ENCODE measurements at places on chromosomes 11 and 22. TPM values are rescaled to one million over a fixed set of nuclear protein-coding genes. Genes with fewer than 3 reads are reported as not detected.

DNA sequence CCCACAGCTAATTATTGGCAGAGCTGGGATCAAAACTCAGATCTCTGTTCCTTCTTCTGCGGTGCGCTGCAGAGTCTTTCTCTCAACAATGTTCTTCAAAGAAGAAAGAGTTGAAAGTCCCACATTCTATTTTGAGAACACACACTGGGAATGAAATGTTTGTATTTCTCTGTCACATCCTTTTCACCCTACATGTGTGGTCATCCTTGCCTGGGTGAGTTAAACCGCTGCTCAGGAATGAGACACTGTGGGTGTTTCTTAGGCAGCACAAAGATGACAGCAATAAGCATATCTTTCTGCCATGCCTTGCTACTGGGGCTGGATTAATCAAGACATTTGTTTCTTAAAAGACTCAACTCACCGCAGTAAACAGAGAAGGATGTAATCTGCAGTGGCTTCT is 222.6 kb downstream of the LARGE1 start:
- no peak for DNase-seq

DNA sequence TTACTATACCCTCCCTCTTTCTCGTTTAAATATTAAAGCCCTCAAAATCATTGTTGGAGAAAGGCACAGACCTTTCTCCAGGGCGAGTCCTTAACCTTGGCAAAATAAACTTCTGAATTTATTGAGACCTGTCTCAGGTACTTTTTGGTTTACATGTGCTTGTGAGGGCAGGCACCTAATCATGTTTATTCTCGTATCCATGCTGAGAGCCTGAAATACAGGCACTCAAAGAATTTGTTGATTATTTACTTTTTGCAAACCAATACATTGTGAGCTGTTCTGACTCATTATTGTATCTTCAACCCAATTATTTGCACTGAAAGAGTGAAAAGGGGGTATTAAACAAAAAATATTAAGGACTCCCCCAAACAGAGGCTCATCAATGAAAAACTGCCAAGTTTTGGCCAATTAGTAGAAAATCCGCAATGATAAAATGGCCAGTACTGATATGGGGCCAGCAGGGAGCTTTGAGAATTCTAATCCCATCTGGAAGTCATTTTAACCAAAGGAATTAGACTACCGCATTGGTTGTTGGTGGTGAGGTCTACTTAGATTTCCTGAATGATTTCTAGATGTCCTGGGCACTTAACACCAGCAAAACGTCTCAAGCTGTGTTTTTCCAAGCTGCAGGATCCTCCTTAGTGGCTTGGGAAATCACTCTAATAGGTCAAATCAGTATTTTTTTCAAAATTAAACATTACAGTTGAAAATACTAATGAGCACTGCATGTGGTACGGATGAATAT is 157.3 kb downstream of the SWAP70 start:
- no peak for DNase-seq

The FAM227A gene
- 0.10 TPM for total RNA-seq

DNA sequence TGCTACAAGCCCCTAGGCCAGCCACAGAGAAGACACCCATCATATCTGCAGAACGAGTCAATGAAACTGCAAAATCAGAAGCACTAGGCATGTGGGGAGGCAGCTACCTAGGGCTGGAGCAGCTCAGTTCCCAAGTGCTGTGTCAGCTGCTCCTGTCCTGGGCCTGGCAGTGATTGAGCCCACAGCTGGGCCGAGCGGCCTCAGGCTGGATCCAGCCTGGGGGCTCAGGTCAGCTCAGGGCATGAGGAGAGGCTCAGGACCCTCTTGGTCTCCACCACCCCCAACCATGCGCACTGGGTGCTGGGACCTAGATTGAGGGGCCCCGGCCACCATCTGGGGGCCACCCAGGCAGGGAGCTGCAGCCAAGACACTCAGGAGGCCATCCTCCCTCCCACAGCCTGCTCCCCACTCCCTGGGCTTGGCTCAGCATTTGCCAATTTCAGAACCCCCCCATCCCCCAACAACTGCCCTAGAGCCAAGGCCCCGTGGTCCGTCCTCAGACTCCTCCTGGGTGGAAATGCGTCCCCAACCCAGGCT is 2.4 kb upstream of the TNNT3 start:
- DNase-seq: no peak

- no peak for DNase-seq
These were observed 44.0 kb downstream of the GRAMD1B start for GRCh38 chr11:123473941-123474677.

- DNase-seq: no peak
These were observed 3.7 kb downstream of the SMIM35 start for GRCh38 chr11:118082880-118083552.

The RNF214 gene
- 23.1 TPM for total RNA-seq

- DNase-seq: peak; percentile 30
These were observed at the start of gene LDLRAD3 for GRCh38 chr11:35943713-35944502. TSS of gene LDLRAD3 (plus strand) at chr11:35944062. CDS start at chr11:35944099, 37 bp downstream.

The TUBA8 gene
- 0.88 TPM for total RNA-seq

The PCNX3 gene
- total RNA-seq: 39.8 TPM

The FIBIN gene
- not detected for total RNA-seq

DNA sequence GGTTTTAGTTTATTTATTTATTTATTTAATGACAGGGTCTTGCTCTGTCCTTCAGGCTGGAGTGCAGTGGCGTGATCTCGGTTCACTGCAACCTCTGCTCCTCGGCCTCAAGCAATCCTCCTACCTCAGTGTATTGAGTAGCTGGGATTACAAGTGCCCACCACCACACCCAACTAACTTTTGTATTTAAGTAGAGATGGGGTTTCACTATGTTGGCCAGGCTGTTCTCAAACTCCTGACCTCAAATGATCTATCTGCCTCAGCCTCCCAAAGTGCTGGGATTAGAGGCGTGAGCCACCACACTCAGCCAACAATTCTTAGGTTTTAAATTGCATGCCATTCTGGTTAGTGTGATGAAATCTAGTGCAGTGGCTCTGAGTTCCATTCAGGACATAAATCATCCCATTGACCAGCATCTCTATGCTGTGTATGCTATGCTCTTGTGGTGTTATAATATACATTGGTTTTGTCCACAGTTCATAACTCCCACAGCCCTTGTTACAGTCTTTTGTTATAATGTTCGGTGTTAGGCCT is 28.5 kb downstream of the ZNF280B start:
- no peak for DNase-seq

The RIC8A gene
- 103 TPM for total RNA-seq

DNA sequence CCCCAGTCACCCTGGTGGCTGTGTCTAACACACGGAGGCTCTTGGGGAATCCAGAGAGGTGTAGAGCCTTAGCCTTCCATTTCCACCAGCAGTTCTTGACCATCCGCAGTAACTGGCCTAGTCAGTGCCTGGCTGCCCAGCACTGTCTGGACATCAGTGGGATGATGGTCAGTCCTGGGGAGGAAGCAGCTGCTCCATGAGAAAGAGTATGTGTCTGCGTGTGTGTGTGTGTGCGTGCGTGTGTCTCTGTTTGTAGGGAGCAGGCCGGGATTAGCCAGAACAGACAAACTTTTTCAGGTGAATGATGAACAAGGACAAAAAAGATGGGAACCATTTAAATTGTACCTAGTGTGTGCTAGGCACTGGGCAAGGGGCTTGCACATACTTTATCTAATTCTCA is 109.3 kb upstream of the SYT13 start:
- no peak for DNase-seq

- no peak for DNase-seq
These were observed 121.7 kb upstream of the CHORDC1 start for GRCh38 chr11:90344546-90344945.

DNA sequence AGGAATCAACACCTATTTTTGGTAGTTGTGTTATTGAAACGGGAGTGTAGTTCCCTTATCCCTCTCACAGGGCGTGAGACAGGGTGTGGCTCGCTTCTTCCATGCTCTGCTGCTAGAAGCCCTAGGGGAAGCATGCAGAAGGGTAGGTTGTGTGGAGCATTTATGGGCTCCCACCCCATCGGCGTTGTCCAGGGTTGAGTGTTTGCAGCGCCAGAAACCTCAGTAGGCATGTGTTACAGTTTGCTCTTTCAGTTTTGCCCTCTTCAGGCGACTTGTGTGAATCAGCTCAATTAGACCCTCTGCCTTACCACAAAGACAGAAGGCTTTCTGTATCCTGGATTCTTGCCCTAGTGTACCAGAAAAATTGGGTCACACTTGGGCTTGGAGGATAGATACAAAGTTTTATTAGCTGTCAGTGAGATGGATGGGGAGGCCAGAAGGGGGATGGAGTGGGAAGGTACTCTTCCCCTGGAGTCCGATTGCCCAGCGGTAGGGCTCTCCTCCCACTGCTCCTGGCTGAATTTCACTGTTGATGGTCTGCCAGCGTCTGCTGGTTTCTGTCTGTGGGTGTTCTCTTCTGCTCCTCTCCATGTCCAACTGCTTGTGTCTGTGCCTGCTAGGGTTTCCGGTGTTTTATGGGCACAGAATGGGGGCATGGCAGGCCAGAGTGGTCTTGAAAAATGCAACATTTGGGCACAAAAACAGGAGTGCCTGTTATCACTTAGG is 358.3 kb upstream of the CTSC start:
- DNase-seq: no peak

GRCh38 chr11:60781286-60781980 is 3.7 kb upstream of the MS4A10 start:
- DNase-seq: no peak

- DNase-seq: no peak
These were observed 128.9 kb downstream of the CCDC34 start for GRCh38 chr11:27234043-27234668.

- DNase-seq: no peak
These were observed 412.4 kb upstream of the CADM1 start for GRCh38 chr11:115916608-115917007.

- DNase-seq: no peak
These were observed 559 bp downstream of the RANBP1 start for GRCh38 chr22:20116376-20116950.

The OVOL1 gene
- not detected for total RNA-seq

DNA sequence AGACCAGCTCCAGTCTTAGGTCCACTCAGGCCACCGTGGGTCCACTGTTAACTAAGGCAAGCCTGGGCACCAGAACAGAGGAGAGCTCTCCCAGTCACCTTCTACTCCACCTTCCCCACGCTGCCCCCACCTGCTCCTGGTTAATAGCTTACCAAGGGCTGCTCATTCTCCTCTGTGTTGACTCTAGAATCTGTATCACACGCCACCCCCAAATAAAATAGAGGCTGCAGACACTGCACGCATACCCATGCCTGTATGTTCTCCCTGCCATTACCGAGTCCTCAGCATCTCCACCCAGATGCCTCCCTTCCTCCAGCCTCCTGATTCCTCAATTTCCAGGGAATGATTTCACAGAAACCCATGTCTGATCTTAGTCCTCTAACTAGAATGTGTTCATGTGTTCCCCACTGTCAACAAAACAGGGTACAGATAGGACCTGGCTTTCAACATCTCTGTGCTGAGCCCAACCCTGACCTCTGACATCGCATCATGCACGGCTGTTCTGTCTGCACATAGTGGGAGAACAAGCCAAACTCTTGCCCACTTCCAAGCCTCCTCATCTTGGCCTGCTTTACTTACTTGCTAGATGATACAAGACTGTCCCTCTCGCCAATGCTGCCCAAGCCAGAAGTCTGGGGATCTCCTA is 49.8 kb downstream of the SMCO4 start:
- no peak for DNase-seq

DNA sequence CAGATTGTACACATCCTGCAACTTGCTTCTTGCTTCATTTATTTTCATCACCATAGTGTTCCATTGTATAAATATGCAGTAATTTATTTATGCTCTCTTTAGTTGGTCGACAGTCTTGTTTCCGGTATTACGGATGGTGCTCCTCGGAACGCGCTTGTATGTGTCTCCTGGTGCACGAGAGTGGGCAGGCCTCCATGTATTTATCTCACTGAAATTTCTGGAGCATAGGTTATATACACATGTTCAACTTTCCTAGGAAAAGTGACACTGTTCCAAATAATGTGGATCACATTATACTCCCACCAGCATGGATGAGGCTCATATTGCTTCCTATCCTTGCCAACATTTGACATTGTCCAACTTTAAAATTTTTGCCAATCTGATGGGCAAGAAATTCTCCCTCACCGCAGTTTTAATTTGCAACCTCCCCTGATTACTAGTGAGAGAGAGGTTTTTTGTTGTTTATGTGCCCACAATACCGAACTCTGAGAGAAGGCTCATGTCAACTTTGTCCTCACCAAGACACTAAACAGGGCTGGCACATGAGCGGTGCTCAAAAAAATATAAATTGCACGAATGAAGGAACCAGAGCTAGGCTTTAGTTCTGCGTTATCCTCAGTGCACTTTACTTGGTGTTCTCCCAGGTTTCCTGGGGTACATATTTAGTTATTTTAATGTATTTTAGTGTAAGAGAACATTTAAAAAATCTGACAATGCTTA is 3.8 kb downstream of the CSNK2A3 start:
- no peak for DNase-seq

The AMOTL1 gene
- 4.3 TPM for total RNA-seq

DNA sequence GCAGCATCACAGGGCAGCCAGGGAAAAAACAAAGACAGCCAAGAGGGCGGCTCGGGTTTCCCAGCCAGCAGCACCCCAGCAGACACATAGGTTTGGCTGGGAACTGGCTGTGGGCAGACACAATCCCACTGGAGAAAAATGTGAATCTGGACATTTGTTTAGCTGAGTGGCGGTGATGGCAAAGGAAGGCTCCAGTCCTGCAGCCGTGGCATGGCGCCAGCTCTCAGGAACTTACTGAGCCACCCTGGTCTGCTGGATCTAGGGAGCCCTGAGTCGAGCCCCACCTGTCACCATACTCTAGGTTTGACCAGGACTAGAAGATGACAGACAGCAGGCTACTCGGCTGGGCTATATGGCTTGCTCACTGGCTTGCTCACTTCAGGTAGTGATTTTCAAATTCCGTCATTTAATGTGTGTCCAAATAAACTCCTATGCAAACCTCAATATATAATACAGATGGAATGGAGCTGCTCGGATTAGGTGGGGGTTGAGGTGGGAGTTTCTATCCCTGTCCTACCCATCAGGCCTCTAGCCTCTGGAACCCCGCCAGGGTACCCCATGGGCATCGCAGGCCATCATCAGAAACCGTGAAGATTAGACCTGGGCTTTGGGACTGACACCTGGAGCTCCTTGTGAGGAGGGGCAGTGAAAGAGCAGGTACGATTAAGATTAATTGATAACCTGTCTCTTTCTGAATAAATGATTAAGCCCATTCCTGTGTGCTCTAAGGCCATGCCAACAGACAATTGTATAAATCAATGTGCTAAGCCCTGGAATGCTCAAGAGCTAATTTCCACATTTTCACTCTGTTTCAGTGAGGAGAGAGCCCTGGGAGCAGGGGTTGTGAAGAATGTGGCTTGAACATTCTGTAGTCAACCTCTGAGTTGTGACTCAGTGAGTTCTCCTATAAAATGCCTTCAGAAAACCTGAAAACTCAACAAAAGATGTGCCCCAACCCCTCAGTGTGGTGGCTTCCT is 42.5 kb downstream of the GALNT18 start:
- DNase-seq: no peak

GRCh38 chr11:114610984-114611944 is 15.7 kb upstream of the NXPE4 start:
- no peak for DNase-seq

DNA sequence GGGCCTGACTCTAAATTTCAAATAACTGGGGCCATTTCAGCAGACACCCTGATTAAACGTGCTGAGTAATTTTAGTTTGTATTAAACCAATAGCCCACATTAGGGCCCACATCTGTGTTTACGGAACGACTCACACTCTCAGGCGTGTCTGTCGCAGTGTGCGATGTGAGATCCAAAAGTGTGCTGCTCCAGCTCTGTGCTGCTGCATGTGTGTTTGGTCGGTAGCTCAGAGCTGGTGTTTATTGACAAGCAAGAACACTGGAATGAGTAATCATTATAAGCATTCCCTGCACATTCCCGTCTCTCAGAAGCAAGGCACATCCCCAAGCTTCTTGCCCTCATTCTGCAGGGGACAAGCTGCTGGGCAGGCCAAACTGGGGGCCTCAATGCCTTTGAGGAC is 7.8 kb downstream of the OPCML start:
- no peak for DNase-seq

The OTOG gene
- not detected for total RNA-seq
